Stimulated activated CD8-positive, alpha-beta memory T cell treated with anti-CD3 and anti-CD28 coated beads, Interleukin-12 subunit alpha, Interleukin-12 subunit beta, amount 100 ng/mL, for 4 hours (primary cell): ENCODE measurements at places on chromosomes 2 and 18.

GRCh38 chr2:1581965-1582625 is 162.2 kb downstream of the PXDN start:
- DNase-seq: no peak

GRCh38 chr2:7269106-7269643 is 352.0 kb downstream of the RNF144A start:
- DNase-seq: no peak

DNA sequence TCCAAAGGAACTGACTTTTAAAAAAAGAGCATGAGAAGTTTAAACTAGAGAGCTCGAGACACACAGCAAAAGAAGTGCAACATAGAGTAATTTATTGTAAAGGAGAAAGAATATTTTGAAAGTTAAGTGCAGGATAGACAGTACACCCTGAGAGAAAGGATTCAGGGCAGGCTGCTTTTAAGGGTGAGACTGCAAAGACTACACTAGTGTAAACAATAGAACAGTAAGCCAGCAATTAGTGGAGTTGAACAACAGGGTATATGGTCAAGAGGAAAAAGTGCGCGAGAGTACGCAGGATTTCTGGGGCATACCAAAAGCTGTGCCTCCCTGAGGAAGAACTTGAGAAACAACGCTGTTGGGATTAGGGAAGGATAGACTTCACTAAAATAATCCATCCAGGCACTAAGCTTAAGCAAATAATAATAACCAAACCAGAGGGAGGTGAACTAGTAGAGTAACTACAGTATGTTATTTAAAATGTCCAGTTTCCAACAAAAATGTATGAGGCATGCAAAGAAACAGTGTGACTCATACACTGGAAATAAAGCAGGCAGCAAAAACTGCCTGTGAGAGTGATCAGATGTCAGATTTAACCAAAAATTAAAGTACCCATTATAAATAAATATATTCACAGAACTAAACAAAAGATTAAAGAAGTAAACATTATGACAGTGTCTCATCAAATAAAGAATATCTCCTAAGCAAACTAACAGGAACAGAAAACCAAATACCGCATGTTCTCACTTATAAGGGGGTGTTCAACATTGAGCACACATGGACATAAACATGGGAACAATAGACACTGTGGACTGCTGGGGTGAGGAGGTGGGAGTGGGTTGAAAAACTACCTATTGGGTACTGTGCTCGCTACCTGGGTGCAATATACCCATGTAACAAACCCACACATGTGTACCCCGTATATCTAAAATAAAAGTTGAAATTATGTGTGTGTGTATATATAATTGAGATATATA is 40.5 kb upstream of the EMILIN2 start:
- DNase-seq: no peak

- DNase-seq: no peak
These were observed 20.5 kb downstream of the MLPH start for GRCh38 chr2:237507512-237507911.

GRCh38 chr2:26284132-26284531 is 39.4 kb downstream of the HADHB start:
- no peak for DNase-seq

DNA sequence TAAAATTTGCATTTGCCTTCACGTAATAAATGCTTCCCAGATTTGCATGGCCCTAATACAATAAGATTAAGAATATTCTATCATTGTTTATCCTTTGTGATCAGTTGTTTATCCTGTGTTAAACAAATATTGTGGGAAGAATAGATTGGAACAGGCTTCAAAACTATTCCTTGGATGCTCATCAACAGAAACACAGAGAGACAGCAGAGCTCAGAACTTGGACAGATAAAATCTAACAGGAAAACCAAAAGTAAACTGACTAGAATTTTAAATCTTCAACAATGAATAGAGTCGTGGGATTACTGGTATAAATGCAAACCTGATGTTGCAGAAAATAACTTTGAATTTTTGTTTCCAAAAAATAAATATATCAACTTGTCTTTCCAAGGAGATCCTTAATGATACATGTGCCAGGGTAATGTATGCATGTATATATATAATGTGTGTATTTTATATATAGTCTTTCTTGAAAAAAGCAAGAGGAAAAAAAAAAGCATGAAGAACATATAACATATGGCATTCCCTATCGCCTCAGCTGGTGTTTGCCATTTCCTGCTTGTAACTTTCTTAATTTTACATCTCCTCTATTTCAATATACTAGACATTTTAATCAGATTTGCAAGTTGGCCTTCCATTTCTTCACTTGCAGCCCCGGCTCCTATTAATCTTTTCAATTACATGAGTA is 59.9 kb upstream of the TANK start:
- no peak for DNase-seq

GRCh38 chr2:31874071-31874470 is 136.7 kb downstream of the MEMO1 start:
- DNase-seq: no peak

- no peak for DNase-seq
These were observed 32.6 kb upstream of the RAPH1 start for GRCh38 chr2:203567691-203568090.
